ENCODE measurements at places on chromosomes 13 and 19.
A peak's percentile ranks its signal among the peaks of the same experiment; 100 is the strongest.

DNA sequence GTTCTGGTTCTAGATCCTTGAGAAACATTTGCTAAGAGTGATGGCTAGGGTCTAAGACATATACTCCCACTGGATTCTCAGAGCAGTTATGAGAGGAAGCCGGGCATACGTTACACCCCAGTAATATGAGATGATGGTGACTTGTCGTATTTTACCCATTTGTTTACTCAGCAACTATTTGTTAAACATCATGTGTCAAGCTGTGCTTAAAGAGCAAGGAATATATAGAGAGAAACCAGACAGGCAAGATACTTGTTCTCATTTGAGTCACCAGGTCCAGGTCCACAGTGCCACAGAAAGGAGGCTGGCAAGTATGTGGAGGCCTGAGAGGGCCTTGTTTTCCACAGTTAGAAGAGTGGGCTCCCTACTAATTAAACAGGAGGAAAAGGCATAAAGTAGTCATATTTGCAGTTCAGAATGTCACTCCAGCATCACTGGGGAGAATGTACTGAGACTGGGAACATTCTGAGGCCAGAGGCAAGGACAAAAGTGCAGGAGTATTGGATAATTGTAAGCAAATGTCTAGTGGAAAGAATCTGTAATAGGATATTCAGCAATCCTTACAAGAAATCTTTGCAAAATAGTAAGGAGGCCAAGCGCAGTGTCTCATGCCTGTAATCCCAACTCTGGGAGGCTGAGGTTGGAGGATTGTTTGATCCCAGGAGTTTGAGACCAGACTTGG lies 142.2 kb downstream of the IRS2 start:
- no peak for DNase-seq

GRCh38 chr19:8220481-8220880 lies 11.3 kb downstream of the CERS4 start:
- no peak for DNase-seq

DNA sequence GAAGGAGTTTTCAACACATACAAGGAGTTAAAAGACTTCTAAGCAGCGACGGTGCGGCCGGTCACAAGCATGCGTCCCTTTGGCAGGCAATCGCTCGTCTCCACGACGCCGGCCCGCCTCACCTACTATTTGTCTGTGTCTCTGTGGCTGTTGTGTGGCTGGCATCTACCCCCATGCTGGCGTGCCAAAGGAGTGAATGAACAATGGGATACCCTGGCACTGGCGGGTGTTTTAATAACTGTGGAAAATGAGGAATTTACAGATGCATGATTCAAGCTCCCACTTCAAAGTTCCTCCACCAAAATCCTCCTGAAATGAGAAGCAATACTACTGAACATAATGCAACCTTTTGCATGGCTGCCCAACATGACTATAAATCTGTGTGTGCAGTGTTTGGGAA lies 176.6 kb downstream of the KLF5 start:
- DNase-seq = no peak

DNA sequence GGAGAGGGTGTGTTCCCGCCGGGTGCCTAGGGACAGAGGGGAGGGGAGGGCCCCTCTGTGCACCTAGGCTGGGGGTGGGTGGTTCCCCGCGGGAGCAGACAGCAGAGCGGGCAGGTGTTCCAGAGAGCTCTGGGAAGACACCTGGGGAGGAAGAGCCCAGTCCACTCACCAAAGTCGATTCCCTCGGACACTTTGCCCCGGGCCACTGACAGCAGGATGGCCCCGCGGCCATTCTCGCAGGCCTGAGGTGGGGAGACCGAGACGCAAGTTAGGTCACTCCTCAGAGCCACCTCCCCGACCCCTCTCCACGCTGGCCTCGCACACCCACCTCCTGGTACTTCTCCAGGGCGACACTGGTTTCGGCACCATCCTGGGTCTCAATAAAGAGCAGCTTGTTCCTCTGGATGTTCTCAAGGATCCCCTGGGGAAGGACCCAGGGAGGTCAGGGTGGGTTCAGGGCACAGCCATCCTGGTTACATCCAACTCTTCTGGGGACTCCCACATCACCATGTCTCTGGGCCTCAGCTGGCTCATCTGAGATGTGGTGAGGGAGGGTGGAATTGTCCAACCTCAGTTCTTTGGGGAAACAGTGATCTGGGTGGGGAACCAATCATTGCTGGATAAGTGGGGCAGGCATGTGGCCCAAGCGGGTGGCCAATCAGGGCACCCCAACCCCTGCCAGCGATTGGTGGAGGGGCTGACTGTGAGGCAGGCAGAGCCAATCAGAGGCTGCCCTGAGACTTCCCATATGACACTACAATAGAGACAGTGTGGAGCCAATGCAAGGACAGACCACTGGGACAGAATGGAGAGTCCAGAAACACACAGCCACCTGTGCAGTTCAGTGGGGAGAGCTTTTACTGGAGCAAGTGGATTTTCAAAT lies 12.6 kb downstream of the KLC3 start:
- DNase-seq = no peak

GRCh38 chr13:36244073-36244472 lies 29.7 kb upstream of the SOHLH2 start:
- DNase-seq = no peak

GRCh38 chr19:10201176-10201575 lies 6.4 kb upstream of the DNMT1 start:
- no peak for DNase-seq

GRCh38 chr13:39039041-39039440 lies 785 bp downstream of the NHLRC3 start:
- no peak for DNase-seq

- peak; percentile 53 for DNase-seq
Observed at GRCh38 chr13:46184277-46184699, 2.3 kb upstream of the LCP1 start.

DNA sequence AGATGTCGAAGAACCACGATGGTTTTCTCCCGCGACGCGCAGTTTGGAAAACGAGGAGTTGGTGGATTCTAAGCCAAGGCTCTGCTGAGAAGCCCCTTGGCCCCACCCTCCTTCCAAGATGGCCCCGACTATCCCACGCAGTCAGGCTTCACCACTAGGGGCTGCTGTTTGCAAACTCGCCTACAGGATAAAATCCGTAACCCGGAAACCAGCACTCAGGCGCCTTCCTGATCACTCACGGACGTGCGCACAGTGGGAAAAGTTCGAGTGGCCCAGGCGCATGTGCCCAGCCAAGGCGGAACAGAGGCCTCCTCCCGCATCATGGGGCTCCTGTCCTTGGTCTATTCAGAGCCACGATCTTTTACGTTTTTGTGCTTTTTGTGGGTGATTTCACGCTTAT lies 19.2 kb upstream of the UQCR11 start:
- no peak for DNase-seq

DNA sequence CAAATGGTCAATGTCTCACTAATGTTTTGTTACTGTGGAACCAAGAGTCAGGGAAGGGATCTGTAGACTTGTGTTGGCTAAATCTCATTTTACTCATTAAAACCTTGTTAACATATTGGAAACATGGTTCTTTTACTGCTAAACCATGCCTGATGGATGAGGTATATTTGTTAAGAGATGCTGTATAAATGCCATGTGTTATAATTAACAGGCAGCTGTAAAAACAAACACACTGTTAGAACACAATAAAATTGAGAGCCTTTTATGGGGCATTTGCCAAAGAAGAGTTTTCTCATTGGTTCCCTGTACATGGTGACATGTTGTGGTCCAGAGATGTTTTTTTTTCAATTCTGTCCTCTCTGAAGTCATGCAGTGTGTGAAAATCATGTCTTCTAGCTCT lies 121.9 kb downstream of the ESD start:
- no peak for DNase-seq

- DNase-seq = no peak
Observed at GRCh38 chr19:5303208-5303607, 37.4 kb downstream of the PTPRS start.

DNA sequence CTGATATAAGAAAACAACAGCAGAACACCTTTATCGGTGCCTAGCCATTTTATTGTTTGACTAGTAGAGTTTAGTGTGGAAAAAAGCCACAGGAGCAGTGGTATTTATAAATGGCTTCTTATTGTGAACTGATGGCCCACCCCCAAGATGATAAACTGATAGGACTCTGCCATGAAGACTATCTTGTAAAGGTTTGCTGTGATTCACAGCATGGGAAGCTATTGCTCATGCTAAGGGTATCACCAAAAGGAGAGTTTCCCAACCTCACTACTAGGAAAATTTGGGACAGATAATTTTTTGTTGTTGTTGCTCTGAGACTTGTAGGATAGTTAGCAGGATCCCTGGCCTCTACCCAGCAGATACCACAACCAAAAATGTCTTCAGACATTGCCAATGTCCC lies 12.0 kb upstream of the SLC7A1 start:
- DNase-seq = no peak

DNA sequence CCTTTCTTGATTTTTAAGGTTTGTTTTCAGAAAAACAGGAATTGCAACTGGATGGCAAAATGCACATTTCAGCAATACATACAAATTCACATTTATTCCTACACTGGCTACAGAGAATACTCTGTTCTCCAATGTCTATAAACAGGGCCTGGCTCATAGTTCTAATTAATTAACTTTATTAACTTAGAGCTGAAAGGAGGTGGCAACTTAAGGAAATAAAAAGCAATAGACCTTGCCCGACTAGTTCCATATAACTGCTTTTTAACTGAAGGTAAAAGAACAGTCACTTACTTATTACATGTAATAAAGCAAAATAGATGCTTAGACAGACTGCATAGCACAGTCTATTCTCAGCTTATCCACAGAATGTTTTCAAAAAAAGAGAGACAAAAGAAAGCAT lies 498.5 kb downstream of the DIAPH3 start:
- DNase-seq = no peak

DNA sequence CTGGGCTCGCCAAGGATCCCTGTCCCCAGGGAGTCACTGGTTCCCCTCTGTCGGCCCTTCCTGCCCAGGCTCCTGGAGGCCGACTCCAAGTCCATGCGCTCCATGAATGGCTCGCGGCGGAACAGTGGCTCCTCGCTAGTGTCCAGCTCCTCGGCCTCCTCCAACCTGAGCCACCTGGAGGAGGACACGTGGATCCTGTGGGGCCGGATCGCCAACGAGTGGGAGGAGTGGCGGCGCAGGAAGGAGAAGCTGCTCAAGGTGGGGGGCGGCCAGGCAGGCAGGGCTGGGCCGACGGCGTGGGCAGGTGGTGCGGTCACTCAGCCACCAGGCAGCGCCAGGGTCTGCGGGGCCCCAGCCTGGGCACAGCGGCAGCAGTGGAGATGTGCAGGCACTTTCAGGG lies 17.6 kb downstream of the EVI5L start:
- no peak for DNase-seq

GRCh38 chr19:2014731-2015607 lies 545 bp downstream of the BTBD2 start:
- DNase-seq = no peak

DNA sequence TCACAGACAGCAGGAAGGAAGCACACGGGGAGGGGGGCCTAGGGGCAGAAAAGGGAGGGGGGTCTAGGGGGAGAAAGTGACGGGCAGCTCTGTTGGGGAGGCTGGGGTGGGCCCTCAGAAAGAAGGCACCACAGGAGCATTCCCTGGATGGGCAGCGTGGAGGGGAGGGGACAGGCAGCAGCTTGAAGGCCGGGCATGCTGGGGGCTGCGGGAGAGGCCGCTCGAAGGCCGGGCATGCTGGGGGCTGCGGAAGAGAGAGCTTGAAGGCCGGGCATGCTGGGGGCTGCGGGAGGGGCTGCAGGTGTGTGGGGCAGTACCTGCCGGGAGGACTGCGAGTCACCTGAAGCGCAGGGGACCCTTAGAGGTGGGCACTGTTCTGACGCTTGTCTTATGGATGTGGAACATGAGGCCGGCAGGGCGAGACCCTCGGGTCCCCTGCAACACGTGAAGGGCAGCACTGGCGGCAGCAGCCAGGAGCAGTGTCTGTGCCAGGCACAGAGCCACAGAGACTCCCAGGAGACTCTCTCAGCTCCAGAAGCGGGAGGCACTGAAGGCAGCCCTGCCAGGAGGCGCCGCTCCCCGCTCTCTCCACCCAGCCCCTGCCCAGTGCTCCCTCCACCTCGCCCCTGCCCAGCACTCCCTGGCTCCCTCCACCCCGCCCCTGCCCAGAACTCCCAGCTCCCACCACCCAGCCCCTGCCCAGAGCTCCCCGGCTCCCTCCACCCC lies 13.3 kb downstream of the ZNF787 start:
- DNase-seq = no peak

All from effector memory CD4-positive, alpha-beta T cell (primary cell).